ENCODE measurements at places on chromosomes 1 and 21.

GRCh38 chr21:29751473-29752185, 188.2 kb downstream of the GRIK1 start:
- DNase-seq = no peak

DNA sequence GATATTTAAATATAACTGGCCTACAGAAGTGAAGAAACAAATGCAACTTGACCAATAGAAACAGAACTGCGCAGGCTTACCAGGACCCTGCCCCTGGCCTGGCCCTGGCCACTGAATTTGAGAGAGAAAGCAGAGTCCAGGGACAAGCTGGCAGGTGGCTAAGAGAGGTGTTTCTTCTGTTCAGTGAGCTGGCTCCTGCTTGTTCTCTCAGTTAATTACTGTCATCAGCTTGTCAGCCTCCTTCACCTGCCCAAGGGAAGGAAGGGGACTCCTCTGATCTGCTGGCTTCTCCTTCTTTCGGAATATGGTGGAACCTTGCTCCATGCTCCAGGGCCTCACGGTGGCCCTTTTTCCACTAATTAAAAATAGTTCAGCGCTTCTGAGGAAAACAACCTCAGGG, 388.4 kb downstream of the DISC1 start:
- DNase-seq = no peak

DNA sequence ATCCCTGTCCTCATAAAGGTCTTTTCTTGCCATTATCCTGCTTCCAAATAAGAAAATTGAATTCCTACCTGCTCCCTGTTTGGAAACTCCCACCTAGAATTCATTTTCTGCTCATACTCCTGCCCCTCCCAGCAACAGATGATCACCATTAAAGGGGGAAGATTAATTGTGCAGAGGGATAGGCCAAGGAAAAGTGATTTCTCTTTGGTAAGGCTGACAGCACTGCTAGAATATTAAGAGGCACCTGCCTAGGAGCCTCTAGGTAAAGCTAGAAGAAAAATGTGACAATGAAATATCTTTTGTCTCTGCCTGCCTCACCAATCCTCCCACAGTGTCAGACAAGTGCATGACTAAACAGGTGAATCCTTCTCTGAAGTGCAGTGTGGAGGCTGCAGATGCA, 77.0 kb upstream of the SPATA6 start:
- no peak for DNase-seq

DNA sequence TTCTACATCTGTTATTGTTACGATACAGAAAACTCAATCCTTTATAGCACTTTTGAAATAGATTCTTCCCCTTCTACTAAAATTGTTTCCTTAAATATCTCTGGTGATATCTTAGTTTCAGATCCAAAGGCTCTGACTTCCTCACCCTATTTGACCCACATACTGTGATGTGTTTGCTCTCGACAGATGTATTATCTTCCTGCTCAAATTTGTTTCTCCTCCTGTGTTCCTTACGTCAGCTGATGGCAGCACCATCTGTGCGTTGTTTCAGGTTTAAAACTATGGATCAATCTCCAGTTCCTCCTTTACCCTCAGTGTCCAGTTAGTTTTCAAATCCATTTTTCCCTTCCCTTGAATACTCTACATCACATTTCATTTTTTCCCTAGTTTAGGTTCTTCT, 274.4 kb downstream of the RYR2 start:
- DNase-seq = no peak

GRCh38 chr21:46500224-46500861, 41.7 kb downstream of the DIP2A start:
- DNase-seq = no peak

DNA sequence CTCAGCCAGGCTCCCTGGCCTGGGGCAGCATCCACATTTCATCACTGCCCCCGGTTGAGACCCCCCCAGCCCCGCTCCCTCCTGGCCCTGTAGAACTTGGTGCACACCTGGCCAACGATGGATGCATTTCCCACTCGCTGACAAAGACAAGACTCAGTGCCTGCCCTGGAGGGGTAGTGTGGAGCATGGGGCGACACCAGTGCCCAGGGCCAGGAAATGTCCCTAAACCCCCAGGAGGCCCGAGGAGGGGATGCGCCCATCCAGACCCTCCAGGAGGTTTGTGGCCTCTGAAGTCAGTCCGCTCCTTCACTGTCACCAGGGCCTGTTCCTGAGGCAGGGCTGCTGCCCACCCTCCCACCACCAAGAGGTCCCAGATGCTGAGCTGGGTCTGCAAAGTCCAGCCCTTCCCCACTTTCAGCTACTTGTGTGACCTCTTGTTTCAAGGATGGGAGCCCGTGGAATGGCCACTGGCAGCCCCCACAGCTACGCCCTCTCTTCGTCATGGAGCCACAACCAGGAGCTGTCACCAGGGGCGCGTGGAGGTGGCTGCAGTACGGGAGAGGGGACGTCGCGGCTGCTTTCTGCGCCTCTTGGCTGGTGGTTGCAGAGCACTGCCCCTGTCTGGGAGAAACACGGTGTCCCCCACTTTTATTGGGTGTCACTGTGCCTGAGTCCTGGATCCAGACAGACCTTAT, 35.7 kb downstream of the AJAP1 start:
- DNase-seq = no peak

DNA sequence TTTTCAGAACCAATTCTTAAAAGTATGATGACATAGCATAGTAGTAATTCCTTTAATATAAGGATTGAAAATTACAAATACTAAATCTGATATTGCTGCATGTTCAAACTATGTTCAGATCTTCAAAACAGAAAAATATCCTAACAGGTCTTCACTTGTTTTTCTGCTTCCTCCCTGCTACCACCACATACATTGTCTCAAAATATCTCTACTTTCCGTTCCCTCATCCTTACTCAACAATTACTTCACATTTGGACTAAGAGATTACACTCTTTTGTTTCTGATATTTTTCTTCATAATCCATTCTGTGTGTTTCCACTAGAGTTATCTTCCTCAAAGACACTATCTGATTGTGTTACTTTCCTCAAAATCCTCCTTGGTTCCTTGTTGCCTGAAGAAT, 125.1 kb downstream of the NEK7 start:
- no peak for DNase-seq

DNA sequence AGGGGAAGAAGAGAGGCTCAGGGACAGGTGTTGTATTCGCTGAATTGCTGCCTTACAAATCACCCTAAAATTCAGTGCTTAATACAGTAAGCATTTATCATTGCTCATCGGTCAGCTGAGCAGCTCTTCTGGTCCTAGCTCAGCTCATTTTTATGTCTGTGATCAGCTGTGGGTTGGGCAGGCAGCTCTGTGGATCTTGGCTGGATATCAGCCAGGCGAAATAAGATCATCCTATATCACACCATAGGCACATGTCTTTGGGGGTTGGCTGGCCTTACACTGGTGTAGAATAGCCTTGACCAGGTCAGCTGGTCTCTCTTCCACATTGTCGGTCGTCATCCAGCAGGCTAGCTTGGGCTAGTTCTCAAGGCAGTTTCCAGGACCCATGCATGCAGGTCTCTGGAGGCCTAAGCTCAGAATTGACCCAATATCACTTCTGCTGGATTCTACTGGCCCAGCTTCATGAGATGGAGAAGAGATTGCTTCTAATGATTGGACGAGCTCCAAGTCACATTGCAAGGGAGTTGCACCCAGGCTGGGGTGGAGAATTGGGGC, 448.6 kb downstream of the KIF26B start:
- DNase-seq = no peak

DNA sequence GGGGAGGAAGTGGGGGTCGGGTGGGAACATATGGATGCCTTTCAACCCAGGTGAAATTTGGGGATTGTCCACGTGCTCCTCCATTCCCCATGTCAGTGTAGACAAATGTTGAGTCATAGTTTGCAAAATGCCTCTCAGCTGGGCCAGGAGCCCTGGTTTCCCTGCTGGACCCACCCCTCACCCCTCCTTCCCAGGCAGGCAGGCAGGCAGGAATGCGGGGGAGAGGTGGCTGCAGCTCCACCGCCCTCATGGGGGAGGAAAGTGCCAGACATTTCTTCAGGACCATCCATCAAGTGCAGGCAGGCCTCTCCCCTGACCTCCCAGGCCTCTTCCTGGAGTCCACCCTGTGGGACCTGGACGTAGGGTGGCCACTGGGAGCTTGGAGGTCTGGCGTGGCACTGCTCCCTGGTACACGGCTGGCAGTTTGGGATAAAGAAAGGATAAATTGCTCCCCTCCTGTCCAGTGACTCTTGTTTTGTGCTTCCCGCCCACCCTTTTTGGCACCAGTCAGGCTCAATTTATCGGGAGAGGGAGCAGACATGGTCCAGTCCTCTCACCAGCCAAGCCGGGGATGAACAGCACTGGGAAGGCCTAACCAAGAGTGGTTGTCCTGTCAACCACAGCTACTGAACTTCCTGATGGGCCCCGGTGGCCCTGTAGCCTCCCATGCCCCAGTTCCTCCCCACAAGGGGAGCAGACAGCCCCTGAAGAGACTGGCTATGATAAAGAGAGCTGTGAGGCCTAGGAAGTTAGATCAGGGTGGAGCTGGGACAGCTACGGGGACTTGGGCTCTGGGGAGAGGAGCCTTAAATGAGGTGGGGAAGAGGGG, 18.9 kb downstream of the NPR1 start:
- DNase-seq = no peak

GRCh38 chr1:184888505-184888904, 85.8 kb downstream of the NIBAN1 start:
- DNase-seq = no peak

- no peak for DNase-seq
Measured at GRCh38 chr1:222583079-222583478, 6.7 kb downstream of the TAF1A start.

DNA sequence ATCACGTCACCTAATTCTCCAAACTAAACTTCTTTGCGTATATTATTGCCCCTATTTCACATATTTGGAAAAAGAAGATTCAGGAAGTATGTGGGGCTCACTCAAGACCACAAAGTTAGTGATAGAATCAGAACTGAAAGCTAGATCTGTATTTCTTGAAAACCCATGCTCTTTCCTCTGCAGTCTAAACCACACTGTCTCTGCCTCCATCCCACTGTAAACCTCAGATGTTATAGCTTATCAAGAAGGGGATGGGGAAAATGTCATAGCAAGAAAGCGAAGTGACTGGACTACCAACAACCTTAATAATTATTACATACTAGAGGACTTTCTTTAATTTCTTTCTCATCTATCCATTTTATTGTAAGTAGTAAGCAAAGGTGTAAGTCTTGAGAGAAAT, 257.7 kb upstream of the SGIP1 start:
- DNase-seq = no peak

- DNase-seq = peak; percentile 95
Measured at GRCh38 chr1:31938184-31938975, at the start of gene PTP4A2. TSS of gene PTP4A2 (minus strand) at chr1:31938368. CDS start at chr1:31919065, 19,303 bp downstream.

GRCh38 chr1:24022581-24023361, 42.6 kb upstream of the SRSF10 start:
- no peak for DNase-seq

GRCh38 chr1:193322211-193322610, 135.8 kb upstream of the B3GALT2 start:
- DNase-seq = no peak

GRCh38 chr1:237556911-237557310, 333.8 kb downstream of the ZP4 start:
- no peak for DNase-seq

- no peak for DNase-seq
Measured at GRCh38 chr1:11514366-11514765, 35.4 kb downstream of the DISP3 start.

DNA sequence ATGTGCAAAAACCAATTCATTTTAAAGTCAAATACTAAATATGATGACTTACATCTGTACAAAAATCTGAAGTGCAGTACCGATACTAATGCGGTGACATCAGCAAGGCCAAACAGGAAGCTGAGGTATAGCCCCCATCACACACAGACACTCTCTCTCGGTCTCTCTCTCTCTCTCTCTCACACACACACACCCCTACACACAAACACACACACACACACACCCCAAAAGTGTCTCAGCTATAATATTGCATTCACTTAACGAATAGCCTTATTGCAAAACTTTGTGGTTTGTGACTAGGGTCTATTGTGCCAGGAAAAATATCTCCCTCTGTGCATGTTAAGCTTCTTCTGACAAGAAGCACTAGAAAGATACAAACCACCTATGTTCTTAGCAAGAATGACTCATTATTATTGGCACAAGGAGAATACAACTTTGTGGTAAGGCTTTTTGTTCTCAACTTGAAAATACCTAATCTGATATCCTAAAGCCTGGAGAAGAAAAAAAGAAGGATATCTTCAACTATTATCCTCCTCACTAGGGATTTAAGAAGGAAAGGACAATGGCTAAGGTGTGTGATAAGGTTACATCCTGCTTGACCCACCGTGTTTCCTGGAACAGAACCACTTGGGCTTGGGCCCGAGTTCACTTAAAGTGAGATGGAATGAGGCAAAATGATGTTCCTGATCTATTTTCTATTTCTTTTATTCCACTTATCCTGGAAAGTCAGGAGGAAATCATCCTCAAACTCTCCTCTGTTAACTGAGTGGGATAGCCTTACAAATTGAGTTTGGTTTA, 107.1 kb downstream of the NIBAN1 start:
- DNase-seq = no peak

DNA sequence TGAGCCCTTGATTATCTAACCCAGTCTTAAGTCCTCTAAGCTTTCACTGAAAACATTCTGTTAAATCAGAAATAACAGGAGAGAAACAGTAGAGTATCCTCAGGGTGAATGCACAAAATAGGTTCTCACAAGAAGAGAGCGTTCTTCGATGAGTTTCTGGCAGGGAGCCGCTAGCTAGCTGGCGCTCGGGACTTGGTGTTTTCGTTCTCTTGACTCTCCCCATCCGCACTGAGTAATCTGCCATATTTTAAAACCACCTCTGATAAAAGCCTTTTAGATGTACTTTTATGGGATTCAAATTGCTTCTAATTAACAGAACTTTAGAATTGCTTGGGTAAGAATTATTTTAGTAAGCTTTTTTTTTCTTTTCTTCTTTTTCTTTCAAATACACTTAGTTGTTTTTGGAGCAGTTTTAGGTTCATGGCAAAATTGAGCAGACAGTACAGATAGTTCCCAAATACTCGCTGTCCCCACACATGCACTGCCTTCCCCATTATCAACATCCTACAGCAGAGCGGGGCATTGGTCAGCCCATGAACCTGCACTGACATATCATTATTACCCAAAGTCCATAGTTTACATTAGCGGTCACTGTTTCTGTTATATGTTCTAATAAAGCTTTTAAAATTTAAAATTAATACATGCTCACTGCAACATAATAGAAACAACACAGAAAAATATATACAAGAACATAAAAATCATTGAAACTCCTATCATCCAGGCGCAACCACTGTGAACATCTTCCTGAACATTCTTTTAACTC, 35.4 kb downstream of the PRDM2 start:
- DNase-seq = no peak

Data from iPS DF 6.9 (cell line).